ENCODE measurements at places on chromosomes 2 and 18. TPM values are rescaled to one million over a fixed set of nuclear protein-coding genes. Genes with fewer than 3 reads are reported as not detected.

DNA sequence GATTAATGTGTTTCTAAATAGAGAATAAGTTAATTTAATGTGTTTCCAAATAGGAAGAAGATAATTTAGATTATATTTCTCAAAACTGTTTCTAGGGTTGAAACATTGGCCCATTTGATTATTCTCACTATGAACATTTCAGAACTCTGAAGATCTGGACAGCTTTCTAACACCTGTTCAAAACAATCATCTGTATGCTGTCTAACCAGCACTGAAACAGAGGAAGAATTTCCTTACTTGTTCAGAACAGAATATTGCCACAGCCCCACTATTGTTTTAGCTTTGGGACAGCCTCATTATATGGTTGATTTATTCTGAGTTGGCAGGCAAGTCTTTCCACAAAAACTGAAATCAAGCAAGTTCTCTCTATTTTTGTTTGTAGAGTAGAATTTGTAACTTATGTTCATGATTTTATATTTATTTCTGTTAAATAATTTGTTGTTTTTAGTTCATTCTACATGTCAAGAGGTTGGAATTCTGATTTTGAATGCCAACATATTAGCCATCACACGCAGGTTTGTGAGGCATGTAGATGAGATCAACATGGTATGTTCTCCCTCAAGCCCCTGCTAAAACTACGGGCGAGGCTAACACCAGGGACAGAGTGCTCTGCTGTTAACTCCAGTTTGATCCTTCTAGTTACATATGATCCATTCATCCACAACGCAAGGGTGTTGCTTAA, 11.2 kb downstream of the IL18RAP start:
- no peak for DNase-seq

DNA sequence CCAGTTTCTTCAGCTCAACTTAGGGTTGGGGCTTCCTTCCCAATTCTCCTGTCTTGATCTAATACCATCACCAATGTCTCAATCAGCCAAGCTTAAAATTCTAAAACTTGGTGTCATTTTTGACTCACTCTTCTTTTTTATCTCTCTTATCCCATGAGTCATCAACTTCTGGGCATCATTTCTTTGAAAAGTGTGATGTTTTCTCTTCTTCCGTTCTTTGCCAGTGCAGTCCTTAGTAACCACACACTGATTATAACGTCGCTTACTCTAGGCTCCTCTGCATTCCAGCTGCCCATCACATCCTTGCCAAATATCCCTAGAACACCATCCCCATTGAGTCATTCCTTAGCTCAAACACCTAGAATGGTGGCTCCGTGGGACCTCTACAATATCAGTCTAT, 27.4 kb upstream of the MRO start:
- DNase-seq: no peak

GRCh38 chr2:120465701-120465988, 119.7 kb downstream of the INHBB start:
- DNase-seq: no peak

DNA sequence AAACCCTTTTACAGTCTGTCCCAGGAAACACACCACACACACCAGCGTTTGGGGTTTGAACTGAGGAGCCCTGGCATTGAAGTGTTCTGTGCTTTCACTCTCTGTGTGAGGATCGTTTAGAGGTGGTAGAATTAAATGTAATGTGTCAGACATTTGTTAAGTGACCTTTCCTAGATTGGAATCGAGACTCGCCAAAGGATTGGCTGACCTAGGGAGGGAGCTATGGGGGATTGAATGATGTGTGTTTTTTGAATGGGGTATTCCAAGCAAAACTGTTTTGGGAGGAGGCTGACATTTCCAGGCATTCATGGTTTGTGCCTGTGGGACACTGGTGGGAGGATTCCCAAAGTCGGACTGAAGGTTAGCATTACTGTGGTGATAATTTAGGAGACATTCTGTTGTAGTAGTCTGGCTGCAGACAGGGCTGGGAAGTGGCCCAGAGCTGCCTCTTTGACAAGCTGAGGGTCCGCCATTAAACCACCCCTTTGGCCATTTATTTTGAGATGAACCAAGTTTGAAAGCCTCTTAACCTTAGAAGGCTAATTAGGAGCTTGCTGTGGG, 1.7 kb downstream of the MYO1B start:
- no peak for DNase-seq

DNA sequence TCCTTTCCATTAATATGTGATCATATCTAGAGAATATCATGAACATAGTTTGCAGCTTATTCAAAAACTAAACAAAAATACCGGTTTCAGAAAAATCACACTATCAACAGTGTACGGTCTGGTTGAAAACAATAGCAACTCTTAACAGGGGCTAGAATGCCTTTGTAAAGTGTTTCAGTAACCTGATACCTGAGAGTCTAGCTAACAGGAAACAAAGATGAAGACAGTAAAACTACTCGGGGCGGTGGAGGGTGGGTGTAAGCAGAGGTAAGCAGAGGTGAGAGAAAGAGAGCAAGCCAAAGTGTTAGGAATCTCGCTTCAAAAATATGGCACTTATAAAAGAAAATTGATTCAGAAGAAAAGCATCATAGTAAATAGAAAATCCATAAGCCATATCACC, 109.0 kb upstream of the RGPD4 start:
- DNase-seq: no peak

GRCh38 chr2:20092226-20092900, 40.9 kb upstream of the LAPTM4A start:
- DNase-seq: no peak

Gene ERICH2
- 3.3 TPM for total RNA-seq

DNA sequence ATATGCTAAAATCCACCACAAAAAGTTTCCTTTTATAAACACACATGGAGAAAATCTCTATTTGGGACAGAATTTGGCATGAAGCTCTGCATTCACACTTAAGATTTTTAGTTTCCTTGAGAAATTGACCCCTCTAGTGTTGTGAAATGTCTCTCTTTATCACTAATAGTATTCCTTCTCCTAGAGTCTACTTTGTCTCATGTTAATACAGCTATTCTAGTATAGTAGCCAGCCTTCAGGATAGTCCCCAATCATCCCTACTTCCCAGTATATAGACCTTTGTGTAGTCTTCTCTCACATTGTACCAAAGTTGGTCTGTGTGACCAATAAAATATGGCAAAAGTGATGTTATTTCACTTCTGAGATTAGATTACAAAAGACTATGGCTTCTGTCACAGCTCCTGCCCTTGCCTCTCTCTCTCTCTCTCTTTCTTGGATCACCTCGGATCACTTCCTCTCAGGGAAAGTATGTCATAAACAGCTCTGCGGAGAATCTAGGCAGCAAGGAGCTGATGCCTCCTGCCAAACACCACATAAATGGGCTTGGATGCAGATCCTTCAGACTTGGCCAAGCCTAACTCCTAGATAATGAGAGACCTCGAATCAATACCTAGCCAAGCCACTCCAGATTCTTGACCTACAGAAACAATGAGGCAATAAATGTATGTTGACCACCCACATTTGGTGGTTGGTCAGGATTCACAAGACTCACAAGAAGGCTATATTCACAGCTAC, 59.7 kb upstream of the NABP1 start:
- DNase-seq: no peak

Gene LOXL3
- 12.2 TPM for total RNA-seq

DNA sequence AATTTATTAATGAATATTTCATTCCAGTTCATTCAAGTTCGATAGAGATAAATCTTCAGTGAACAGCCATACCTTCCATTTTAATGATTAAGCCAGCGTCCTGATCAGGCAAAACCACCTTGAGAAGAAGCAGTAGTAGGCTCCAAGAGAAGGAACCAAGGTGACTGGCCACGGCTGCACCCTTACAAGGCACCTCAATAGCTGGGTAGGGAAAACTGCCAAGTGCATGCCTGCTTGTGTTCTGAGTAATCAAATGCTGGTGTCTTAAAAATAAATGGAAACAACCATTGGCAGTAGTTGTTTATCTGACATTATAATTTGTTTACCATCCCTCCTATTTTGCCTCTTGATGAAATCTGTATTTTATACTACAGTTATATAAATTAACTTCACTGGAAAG, 10.0 kb upstream of the FEZ2 start:
- no peak for DNase-seq

- DNase-seq: no peak
Measured at GRCh38 chr2:143379955-143380354, 250.7 kb downstream of the ARHGAP15 start.

DNA sequence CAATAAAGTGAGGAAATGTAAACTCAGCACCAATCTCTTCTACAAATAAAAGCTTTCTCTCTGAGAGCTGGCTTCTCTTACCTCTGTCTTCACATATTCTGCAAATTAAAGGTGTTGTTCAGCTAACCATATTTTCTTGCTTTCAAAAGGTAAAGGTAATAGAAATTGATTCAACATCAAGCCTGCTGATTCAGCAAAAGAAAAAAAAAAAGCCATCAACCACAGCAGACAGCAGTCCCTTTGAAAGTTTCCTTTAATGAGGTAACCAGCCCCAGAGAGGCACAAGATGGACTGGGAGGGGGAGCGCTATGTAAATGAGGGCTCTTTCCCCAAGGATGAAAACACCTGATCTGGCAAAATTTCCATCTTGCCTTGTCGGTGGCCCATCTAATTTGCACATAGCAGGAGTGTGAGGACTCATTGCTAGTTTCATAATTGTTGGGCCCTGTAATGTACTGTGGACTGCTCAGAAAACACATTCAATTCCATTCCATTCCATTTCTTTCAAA, 154.9 kb upstream of the SOX11 start:
- DNase-seq: no peak

Gene AKAIN1
- total RNA-seq: not detected

- peak; percentile 19 for DNase-seq
Measured at GRCh38 chr2:119011162-119011909, 69.3 kb downstream of the MARCO start.

DNA sequence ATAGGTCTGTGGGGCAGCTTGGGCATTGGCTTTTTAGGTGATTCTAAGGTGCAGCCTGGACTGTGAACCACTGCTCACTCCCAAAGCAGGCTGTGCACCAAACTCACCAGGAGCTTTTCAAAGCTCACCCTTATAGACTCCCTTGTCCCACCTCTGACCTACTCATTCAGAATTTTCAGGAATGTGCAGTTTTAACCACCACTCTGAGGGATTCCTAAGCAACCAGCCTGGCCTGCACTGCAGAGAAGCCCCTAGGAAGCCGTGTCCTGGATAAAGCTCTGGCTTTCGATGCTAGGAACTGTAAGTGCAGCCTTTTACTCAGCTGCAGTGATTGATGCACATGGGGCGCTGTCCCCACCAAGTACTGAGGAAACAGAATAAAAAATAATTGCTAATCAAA, 33.0 kb downstream of the MRO start:
- no peak for DNase-seq

Gene MEP1B
- total RNA-seq: not detected

Data from left lung (tissue), 14 donors.